ENCODE measurements at places on chromosomes 2 and 18.

DNA sequence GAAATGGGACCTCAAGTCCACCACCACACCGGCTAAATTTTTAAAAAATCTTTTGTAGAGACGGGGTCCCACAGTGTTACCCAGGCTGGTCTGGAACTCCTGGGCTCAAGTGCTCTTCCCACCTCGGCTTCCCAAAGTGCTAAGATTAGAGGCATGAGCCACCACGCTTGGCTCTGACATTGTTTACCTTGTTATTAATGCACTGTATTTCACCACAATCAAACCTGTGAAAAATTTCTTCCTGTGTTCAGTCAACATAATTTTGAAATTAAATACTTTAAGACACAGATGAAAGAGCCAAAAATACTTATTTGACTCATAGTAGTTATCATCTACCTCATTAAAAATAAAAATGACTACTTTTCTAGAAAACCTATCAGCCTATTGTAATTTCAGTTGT is 16.0 kb upstream of the FAM124B start:
- no peak for DNase-seq

- DNase-seq: no peak
These were observed 99.8 kb upstream of the ZEB2 start for GRCh38 chr2:144619760-144620159.

DNA sequence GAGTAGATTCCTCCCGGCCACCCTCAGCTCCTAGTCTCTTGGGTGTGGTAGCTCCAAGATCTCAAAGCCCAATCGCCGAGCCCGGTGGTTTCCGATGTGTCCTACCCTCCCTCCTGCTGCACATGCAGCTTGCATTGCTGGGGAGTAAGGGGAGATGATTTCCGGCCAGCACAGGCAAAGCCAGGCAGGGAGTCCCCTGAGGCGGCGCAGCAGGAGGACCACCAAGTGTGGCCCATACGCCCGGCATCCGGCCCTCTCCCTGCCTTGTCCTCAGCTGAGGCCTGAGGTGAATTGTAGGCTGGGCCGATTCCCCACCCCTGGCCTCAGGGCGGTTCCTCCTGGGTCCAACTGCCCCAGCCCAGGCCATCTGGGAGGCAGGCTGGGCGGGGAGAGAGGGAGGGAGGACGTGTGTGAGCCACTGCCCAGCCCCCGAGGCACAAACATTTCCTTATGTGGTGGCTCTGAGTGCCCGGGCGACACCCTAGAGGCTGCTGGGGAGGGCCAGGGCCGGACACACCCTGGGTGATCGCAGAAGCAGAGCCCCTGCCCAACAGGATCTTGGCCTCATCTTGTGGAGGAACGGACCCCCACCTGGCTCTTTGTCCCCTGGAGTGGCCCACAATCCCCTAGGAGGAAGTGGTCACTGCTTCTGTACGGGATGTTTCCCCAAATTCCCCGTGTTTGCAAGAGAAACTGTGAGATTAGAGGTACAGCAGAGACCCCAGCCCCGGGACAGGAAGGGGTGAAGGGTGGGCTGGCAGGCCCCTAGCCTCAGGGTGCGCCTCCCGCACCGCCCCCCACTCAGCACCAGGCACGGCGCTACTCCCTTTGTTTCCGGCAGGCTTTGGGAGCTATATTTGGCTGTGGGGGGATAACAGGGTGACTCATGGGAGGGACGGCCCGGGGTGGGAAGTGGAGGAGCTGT is 41.9 kb upstream of the PTMA start:
- DNase-seq: peak; percentile 72

DNA sequence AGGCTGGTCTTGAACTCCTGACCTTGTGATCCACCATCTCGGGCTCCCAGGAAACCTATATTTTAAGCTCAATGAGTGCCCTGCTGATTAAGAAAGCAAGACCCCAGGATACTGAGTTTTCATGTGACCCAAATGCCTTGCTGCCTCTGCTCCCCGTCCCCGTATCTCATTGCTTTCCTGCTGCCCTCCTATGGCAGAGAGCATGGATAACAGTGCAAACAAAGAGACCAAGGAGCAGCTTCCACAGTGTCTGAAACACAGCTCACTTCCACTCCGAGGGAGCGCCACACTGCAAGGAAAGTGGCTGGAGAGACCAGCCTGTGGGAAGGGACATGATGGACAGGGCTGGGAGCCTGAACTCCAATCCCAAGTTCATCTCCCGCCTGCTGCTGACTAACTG is 246.8 kb downstream of the TMEM182 start:
- no peak for DNase-seq

DNA sequence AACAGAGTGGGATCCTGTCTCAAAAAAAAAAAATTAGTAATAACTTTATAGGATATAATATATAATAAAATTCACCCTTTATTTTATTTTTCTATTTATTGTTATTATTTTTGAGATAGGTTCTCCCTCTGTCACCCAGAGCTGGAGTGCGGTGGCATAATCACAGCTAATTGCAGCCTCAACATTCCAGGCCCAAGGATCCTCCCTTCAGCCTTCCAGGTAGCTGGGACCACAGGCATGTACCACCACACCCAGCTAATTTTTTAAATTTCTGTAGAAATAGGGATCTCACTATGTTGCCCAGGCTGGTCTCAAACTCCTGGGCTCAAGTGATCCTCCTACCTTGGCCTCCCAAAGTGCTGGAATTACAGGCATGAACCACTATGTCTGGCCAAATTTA is 958 bp downstream of the C2orf92 start:
- DNase-seq: no peak

DNA sequence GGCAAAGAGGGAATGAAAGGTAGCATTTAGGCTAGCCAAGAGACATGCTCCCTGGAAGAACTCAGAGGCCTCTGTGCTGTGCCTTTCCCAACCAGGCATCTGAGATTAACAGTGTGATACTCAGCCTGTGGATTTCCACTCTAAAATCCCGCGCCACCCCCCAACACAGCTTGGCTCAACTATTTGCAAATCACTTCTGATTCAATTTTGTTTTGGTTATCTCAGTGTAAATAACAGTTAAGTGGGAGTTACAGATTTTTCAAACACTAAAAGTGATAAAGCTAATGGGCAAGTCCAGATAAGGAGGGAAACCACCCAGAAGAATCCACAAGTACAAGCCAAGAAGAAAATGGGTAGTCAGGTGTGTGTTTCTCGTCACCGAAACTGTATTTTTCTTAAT is 1.4 kb upstream of the NRP2 start:
- DNase-seq: no peak

GRCh38 chr18:13612196-13612997 is 114.0 kb downstream of the FAM210A start:
- DNase-seq: peak; percentile 68

DNA sequence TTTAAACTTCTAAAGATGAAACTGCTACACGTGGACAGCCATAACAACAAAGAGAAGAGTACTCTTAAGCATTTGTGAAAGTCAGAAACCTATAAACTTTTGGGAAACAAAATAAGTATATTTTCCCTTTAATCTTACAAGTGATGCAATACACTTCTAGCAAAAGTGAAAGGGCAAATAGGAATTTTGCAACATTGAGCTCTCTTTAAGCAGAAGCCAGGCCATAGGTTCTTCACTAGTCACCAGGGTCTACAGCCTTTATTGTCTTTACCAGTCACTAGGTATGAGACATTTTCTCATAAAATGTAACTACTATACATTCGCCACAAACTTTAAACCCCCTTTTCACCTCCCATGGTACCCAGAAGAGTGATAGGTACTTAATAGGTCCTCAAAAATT is 37.5 kb downstream of the SCN1A start:
- no peak for DNase-seq

- no peak for DNase-seq
These were observed 37.0 kb downstream of the RAPGEF4 start for GRCh38 chr2:172772633-172773032.

DNA sequence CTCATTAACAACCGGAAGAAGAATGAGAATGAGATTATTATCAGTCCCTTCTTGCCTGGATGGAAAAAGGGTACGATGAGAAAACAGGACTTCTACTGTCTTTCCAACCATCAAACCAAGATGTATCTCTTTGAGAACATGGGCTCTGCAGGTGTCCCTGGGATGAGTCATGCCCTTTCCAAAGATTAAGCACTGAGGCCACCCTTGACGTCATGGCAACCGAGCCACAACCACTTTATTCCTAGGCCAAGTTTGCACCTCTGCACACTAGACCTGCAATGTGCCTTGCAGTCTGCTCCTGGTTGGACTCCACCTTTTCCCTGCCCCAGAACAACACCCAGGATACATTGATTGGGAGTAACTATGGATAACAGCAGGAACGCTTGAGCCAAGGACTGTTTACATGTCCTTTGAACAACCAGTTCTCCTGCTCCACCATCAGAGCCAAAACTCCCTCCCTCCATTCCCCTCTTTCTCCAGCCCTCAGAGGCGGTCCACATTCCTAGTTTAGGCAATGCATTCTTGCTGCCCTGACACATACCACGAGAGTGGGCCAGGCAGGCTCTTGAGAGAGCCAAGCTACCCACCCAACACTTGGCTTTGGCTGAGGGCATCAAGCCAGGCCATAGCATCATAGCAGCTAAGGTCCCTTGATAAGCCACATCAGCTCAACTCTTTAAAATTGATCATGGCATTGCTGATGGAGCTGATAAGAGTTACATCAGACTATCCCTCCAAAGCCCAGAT is 310.7 kb downstream of the TNS1 start:
- DNase-seq: no peak

GRCh38 chr2:232980683-232981082 is 32.4 kb downstream of the NGEF start:
- DNase-seq: no peak

GRCh38 chr18:45730832-45731575 is 7.0 kb downstream of the SLC14A1 start:
- no peak for DNase-seq

- no peak for DNase-seq
These were observed 58.7 kb downstream of the STEAP3 start for GRCh38 chr2:119282146-119282995.

Data from DMS79 treated with DMSO at 0.1 percent for 48 hours (cell line).